ENCODE measurements at places on chromosomes 5 and 9. TPM values are rescaled to one million over a fixed set of nuclear protein-coding genes. Genes with fewer than 3 reads are reported as not detected.

GRM6 gene
- not detected for total RNA-seq

LCNL1 gene
- total RNA-seq = not detected

GFI1B gene
- total RNA-seq = 0.05 TPM

SV2C gene
- not detected for total RNA-seq

FRMD3 gene
- total RNA-seq = 15.5 TPM

SHOC1 gene
- not detected for total RNA-seq

GZMA gene
- total RNA-seq = not detected

PLAC8L1 gene
- total RNA-seq = not detected

HTR1A gene
- not detected for total RNA-seq

ENTREP1 gene
- total RNA-seq = not detected

PCDHB4 gene
- not detected for total RNA-seq

RAD23B gene
- 81.2 TPM for total RNA-seq

ERP44 gene
- 20.6 TPM for total RNA-seq

CTSV gene
- total RNA-seq = 0.05 TPM

CHD1 gene
- 61.0 TPM for total RNA-seq

WNT8A gene
- total RNA-seq = not detected

PTGDS gene
- not detected for total RNA-seq

TSLP gene
- 0.11 TPM for total RNA-seq

FOXD1 gene
- total RNA-seq = 10.4 TPM

ENTPD2 gene
- total RNA-seq = not detected

IFNB1 gene
- total RNA-seq = not detected

ITGA1 gene
- 27.4 TPM for total RNA-seq

HNRNPH1 gene
- total RNA-seq = 639 TPM

RNF208 gene
- not detected for total RNA-seq

CCIN gene
- 0.61 TPM for total RNA-seq

OR1J2 gene
- total RNA-seq = not detected

CCL27 gene
- not detected for total RNA-seq

PHYHD1 gene
- total RNA-seq = not detected

MYMK gene
- not detected for total RNA-seq

RANBP3L gene
- not detected for total RNA-seq

ADAMTSL2 gene
- total RNA-seq = not detected

BTNL9 gene
- not detected for total RNA-seq

SLC46A2 gene
- total RNA-seq = not detected

NR5A1 gene
- total RNA-seq = not detected

GARIN3 gene
- total RNA-seq = not detected

LAMC3 gene
- total RNA-seq = not detected

C9orf50 gene
- total RNA-seq = not detected

GCNT4 gene
- total RNA-seq = 5.1 TPM

PCDHGA10 gene
- 1.2 TPM for total RNA-seq

MED10 gene
- total RNA-seq = 30.1 TPM

FGD3 gene
- not detected for total RNA-seq

LCN1 gene
- not detected for total RNA-seq

IFNA21 gene
- total RNA-seq = not detected

C5orf58 gene
- total RNA-seq = not detected

PPP1R26 gene
- total RNA-seq = 11.0 TPM

SLC6A19 gene
- total RNA-seq = not detected

SPINK13 gene
- total RNA-seq = not detected

ADGRD2 gene
- total RNA-seq = not detected

OLFM1 gene
- 23.4 TPM for total RNA-seq

EPB41L4A gene
- 0.11 TPM for total RNA-seq

ELOVL7 gene
- 0.05 TPM for total RNA-seq
